ENCODE measurements at places on chromosomes 5 and 9.
A peak's percentile ranks its signal among the peaks of the same experiment; 100 is the strongest.

- DNase-seq = no peak
Measured at GRCh38 chr5:59257488-59258400, 635.8 kb downstream of the PDE4D start.

- DNase-seq = no peak
Measured at GRCh38 chr9:86604741-86605140, 250.5 kb upstream of the TUT7 start.

DNA sequence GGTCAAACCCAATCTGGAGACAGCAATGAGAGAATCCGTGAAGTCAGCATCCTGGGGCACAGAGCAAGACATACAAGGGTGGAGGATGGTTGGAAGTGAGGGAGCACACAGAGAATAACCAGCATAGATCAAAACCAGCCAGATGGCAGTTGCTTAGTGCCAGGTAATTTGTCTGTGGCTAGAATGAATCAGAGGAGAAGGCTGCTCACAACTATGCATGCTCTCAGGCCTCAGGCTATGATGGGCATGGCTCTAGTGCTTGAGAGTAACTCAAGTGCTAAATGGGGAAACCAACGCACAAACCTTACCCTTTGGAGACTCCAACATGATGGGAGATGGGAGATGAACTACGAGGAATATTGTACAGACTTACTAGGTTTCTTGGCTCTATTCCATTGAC lies 160.8 kb downstream of the DMRT2 start:
- no peak for DNase-seq

DNA sequence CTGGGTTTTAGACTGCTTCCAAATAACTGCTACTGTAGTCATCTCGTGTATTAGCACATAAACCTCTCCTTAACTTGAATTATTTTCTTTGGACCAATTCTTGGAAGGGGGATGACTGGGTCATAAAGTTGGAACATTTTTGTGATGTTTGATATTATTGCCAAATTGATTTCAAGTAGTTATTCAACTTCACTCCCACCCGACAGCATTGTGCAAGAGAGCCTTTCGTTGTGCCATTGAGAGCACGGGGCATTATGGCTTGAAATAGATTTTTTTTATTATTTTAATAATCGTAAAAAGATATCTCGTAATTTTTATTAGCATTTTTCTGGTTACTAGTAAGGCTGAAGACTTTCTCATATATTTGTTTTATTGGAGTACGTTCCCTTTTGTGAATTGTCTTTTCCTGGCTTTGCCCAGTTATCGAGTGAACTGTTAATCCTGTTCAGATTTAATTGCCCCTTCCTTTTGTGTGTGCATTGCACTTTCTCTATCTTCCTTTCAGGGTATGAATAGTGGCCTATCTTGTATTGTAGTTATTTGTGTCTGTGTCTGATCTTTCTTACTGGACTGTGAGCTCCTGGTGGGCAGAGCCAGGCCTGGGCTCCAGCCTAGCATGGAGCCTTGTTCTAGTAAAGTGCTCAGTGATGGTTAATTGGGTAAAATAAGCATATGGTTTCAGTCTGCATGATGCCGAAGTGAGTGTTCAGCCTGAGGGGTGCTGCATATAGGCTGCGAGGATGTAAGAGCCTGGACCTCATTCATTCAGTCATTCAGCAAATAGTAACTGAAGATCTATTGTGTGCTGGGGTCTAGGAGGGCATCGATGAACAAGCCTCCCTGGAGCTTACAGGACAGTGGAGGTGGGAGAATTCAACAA lies 93.5 kb upstream of the SHB start:
- no peak for DNase-seq

GRCh38 chr5:99037668-99038067 lies 108.9 kb upstream of the CHD1 start:
- DNase-seq = no peak

DNA sequence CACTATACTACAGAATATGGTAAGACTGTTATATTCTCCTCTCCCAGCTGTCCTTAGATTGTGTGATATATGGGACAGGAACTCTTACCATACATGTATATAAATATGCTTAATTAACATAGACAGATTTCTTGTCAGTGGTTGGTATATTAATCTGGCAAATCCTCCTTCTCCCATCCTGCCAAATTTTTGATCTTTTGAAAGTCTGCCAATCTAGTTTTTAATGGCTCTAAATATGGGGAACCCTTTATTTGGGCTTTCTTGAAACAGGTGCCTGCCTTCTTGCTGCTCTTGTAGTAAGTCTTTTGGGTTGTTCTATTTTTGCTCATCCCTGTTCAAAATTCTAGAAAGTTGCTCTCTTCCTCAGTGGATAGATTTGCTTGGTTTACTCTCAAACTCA lies 63.5 kb downstream of the SPATA31D1 start:
- DNase-seq = no peak

DNA sequence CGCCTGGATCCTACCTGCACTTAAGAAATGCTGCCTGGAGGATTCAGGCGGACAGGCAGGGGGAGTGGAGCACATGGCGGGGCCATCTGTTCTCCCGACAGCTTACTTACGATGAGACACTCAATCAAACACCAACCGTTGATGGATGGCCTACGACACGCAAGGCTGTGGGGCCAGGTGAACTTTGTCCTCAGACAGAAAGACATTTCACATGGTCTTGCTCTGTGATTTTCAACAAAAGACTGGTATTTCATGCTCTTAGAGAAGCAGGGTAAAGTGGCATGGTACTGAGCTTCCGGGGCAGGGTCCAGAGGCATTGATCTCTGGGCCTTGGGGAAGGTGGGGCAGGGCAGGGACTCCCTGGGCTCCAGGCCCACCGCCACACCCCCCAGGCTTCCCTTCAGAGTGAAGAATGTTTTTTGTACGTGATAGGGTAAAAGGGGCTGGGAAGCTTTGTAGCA lies 9.1 kb upstream of the OLFM1 start:
- DNase-seq = peak; percentile 93

GRCh38 chr9:109143881-109144562 lies 23.0 kb downstream of the FRRS1L start:
- peak; percentile 49 for DNase-seq

DNA sequence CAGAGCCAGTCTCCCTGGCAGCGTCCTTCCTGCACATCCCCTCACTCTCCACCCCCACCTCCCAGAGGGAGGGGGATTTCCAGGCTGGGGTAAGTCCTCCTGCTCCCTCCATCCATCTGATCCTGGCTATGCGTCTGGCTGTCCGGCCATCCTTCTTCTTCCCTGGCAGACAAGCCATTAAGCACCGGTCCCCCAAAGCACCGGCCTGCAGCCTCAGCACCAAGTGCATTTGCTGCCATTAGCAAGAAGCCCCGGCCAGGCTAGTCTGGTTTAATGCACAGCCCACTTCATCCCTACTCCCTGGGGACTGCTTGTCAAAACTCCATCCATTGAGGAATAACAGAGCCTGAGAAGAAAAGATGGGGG lies 208.7 kb upstream of the IER5L start:
- no peak for DNase-seq

GRCh38 chr5:160315968-160316367 lies 3.6 kb upstream of the CCNJL start:
- DNase-seq = no peak

- DNase-seq = no peak
Measured at GRCh38 chr9:137218754-137219271, 3.2 kb downstream of the RNF208 start.

GRCh38 chr5:36462295-36463021 lies 143.9 kb upstream of the SLC1A3 start:
- DNase-seq = no peak

DNA sequence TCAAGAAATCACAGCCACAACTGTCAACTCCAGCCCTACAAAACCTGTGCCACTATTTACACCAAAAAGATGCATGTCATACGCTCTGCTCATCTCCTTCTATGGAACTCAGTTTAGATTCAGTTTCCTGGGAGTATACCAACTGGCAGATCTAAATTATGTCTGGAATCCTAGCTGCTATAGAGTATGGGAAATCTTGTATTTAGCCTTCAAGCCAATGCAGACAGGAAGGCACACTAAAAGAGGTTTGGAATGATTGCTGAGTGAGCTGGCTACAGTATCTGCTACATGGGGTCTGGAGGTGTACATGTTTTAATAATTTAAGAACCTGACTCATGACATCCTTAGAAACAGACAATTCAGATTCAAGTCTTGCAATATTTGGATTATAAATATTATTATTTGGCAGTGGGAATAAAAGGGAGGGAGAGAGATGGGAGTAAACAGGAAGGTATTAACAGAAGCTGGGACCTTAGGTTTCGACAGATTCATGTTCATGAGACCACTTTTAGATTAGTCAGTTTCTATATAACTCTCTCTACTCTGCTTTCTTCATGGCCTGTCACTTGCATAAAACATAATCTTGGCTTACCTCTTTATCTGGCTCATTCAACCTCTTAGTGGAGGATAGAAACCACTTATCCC lies 178.8 kb upstream of the HAPLN1 start:
- DNase-seq = no peak

- DNase-seq = no peak
Measured at GRCh38 chr9:98538626-98539031, 170.1 kb downstream of the GABBR2 start.

DNA sequence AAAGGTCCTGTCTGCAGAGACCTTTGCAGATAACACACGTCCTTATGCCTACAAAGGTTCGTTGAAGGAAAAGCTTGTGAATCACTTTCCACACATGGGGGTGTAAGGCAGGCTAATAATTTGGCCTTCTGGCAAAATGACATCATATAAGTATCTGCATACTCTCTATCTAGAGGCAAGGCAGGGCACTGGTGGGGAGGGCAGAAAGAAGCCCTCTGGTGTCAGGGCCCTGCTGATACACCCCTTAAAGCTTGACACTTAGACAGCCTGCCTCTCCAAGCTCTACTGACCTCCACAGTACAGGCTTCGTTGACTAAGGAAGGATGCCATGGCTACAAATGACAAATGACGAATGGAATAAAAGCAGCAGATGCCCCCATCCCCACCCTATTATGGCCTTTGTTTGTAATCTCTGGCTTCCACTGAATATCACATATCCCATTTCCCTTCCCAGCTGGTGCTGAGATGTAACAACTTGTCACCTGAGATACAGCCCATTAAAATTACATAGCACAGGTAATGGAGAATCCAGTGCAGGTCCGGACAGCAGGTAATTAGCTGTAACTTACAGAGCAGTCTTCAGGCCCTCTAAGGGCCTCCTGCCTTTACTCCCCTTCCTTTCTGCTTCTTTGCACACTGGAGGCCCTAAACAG lies 76.9 kb upstream of the IFNK start:
- no peak for DNase-seq

- DNase-seq = no peak
Measured at GRCh38 chr5:149610589-149611255, 29.4 kb downstream of the ARHGEF37 start.

GRCh38 chr5:131974956-131975726 lies 29.7 kb upstream of the MEIKIN start:
- DNase-seq = no peak

DNA sequence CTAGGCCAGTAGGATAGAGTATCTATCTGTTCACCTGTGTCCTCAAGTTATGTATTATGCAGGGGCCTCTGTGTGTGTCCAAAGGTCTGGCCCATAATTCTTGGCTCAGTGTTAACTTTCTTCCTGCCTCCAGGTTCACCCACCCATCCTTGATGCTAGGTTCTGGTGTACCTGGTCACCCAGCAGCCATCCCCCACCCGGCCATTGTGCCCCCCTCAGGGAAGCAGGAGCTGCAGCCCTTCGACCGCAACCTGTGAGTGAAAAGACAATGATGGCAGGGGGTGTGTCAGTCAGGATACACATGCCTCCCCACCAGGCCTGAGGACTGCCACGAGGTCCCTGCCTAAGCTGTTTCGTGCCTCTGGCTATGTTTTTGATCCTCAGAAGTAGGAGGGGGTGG lies 27.6 kb downstream of the TCF7 start:
- DNase-seq = peak; percentile 4

DNA sequence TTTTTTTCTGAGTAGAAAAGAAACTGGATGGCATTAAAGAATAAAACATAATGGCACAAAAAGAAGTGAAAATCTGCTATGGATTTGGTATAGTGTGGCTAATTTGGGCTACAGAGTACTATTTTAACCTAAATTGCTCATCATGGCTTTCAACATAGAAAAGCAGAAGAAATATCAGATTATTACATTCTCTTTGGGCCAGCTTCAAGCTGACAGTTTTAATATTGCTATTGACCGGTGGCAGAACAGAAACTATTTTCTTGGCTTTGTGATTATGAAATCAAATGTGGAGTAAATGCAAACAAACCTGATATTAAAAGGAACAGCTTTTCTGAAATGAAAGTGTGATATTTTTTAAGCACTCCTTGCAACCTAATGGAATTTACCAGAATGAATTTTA lies 301.5 kb downstream of the EPB41L4A start:
- no peak for DNase-seq

GRCh38 chr5:132487095-132487428 lies 3.5 kb downstream of the IRF1 start:
- DNase-seq = no peak

All from WERI-Rb-1 (cell line).